ENCODE measurements at places on chromosomes 6 and 20.

DNA sequence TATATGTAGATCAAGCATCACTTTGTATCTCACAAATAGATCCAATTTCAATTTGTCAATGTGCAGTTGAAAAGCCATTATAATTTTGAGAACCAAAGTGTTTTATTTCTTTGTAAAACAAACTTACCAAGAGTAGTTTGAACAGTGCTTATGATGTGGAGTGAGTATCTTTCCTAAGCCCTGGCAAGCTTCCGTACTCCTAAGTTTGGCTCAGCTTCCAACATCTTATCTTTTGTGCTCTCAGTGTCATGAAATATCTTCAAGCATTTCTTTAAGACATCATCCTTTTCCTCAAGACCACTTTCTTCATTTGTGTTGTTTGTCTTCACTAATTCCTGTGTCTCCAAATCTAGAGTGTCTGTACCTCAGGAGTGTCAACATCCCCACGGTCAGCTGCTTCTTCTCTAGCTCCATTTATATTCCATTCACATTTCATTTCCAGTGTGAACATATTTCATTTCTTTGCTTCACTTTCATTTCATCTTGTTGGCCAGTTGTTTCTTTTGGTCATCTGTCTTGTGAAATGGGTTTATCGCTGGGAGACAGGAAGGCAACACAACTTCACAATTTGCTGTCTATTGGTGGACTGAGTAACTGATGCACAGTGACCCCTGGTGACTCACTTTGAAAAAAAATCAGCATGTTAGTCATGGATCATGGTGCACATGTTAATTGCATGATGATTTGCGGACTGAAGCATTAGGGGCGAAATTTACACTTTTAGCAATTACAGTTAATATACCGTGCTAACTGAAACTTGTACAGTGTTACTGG lies 36.9 kb downstream of the SLC24A3 start:
- no peak for DNase-seq

- DNase-seq: no peak
These were observed 57.2 kb upstream of the PCSK2 start for GRCh38 chr20:17169585-17170136.

DNA sequence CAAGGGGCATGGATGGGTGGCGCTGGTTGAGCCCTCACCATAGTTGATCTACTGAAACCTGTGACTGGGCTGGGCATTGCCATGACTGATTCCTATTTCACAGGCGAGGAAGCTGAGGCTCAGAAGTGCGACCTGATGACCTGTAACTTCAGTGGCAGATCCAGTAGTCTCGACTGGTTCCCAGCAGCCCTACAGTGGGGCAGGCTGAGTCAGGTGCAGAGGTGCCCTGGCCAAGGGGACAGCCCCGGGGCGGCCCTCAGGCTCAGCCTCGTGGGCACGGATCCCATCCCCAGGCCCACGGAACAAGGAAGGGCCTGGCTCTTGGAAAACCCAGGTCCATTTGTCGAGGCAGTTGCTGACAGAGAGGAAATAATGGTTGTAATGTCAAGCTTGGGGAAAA lies 283.0 kb downstream of the CDH4 start:
- DNase-seq: no peak

GRCh38 chr6:73339340-73339739 lies 14.7 kb downstream of the DPPA5 start:
- DNase-seq: no peak

DNA sequence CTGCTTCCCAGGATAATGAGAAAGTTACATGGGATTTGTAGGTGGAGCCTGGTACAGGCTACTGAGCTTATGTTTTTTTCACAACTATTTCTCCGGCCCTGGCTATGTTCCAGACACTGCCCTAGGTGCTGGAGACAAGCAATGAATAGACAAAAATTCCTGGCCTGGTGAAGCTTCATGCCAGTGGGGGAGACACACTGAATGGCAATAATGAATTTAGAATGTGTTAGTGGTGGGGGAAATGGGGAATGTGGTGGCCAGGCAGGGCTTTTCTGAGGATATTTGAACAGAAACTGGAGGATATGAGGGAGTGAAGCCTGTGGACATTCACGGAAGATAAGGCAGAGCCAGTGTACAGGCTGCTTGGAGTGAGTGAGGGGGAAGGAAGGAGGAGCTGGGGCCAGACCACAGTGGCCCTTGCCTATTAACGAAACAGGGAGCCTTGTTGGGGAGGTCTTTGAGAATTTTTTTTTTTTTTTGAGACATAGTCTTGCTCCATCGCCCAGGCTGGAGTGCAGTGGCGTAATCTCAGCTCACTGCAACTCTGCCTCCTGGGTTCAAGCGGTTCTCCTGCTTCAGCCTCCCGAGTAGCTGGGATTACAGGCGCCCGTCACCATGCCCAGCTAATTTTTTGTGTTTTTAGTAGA lies 6.6 kb downstream of the FOXS1 start:
- DNase-seq: no peak

- DNase-seq: peak; percentile 81
These were observed 23.1 kb downstream of the PSMG4 start for GRCh38 chr6:3281631-3282475.

DNA sequence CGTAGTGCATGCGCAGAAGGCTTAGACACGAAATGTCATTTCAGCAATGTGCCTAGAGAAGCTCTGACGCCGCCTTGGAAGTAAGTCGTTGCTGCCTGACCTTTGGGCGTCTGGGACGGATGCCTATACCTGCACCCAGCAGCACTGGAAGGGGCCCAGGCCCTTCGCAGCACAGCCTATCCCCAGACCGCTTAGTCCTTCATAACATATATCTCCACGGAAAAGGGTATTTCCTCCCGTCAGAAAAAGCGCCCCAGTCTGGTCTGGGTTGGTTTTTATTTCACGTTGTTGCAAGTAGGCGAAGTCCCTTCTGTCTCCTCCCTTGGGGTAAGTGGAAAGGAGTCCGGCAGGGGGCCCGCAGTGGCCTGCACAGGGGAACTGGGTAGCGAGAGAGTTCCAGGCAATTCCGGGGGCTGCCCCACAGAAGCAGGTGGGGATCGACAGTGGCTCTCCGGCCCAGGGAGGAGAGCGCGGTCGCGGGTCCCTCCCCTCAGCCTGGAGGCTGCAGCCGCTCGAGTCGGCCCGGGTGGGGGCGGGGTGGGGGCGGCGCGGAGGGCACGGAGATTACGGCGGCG lies 559 bp upstream of the EYA4 start:
- no peak for DNase-seq

- no peak for DNase-seq
These were observed 50.8 kb upstream of the SGK1 start for GRCh38 chr6:134368670-134369069.

- DNase-seq: no peak
These were observed 244.5 kb upstream of the JARID2 start for GRCh38 chr6:15001326-15001910.

- no peak for DNase-seq
These were observed 14.5 kb upstream of the FBXO30 start for GRCh38 chr6:145829102-145829501.

DNA sequence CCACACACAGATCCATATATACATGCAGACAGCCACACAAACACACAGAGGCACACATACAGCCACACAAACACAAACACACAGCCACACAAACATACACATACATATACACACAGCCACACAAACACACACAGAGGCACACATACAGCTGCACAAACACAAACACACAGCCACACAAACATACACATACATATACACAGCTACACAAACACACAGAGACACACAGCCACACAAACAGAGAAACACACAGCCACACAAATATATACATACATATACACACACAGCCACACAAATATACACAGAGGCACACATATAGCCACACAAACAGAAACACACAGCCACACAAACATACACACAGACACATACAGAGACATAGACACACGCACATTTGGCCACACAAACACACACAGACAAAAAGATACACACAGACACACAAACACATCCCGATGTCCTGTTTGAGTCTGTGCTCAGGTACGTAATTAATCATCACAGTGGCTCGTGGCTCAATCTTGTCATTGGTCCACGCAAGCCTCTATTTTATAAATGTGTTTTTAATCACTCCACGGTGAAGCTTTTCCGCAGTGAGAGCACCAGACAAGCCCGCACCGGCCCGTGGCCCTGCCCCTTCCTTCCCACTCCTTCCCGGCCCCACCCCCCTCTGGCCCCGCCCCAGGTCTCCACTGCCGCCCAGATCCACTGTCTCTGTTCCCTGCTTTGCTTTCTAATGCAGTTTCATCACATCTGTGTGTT lies 135.3 kb downstream of the CDH4 start:
- peak; percentile 18 for DNase-seq

DNA sequence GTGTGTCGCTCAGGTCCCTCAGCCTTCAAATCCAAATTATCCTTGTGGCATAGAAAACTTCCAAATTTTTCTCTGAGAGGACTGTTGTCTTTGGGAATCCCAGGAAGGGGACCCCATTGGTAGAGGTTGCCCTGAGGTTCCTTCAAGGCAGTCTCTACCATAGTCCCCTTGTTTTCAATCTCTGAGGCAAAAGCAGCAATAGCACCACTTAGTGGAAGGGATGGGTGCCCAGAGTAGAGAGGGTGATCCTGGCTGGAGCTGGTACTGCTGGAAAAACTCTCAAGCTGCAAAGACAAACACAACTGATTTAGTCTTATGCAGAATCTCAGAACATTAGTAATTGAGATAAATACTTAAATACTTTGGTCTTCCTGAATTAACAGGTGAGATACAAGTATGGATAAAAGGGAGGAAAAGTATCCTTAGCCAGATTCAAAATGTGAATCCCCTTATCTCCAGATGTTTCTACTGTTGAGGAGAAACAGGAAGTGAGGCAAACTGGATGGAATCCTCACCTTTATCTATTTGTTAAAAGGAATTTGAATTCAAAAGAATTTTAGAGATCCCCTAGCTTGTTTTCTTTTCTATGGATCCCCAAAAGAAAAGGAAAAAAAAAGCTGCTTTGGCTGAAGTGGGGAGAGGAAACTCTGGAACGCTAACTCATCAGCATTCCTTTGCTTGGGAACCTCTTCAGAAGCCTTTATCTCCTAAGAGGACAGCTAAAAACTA lies 13.4 kb downstream of the ZNF318 start:
- no peak for DNase-seq

- DNase-seq: peak; percentile 9
These were observed 18.5 kb downstream of the PSMG4 start for GRCh38 chr6:3277251-3277650.

- DNase-seq: no peak
These were observed 3.5 kb downstream of the CTNNBL1 start for GRCh38 chr20:37697314-37697713.

DNA sequence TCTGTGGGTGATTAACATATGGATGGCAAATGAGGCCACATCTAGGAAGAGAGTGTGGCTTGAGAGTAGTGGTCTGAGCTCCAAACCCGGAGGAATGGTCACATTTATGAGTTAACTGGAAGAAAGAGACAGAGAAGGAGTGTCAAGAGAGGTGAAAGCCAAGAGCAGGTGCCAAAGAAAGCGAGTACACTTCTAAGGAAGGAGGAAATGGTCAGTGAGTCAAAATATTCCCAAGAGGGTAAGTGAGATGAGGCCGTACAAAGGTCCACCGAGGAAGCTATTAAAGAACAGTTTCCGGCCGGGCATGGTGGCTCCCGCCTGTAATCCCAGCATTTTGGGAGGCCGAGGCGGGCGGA lies 104.5 kb upstream of the RNF24 start:
- no peak for DNase-seq

DNA sequence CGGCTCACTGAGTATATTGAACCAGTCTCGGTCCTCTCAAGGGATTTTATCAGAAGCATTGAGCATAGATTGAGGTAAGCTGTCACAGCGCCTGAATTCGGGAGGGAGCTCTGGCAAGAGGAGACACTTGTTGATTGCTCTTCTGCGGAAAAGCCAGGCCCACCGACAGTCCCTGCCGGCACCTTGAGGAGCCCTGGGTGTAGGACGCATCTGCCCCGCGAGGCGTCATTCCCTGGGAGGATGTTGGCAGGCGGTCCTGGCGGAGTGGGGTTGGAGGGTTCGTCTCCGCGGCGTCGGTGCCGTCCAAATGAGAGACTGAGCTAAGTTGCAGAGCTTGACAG lies 843 bp downstream of the FBXO9 start:
- no peak for DNase-seq

- DNase-seq: peak; percentile 3
These were observed 30.1 kb upstream of the SLC16A10 start for GRCh38 chr6:111057074-111057752.

DNA sequence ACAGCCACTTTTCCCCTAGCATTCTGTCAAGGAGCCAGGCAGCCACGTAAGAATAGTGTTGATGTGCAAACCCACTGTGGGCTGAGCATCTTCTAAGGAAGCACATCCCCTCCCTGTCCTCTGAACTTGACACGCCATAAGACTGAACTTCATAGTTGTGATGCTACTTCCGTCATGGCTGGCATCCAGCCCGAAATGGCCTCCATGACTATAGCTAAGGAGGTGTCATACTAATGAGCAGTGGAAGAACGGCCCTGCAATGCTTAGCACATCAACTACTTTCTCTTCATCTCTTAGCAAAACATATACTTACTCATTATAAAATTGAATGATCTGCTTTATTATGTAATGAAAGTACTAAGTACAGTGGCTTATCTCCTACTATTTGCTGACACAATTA lies 110.2 kb downstream of the GJA10 start:
- DNase-seq: no peak

DNA sequence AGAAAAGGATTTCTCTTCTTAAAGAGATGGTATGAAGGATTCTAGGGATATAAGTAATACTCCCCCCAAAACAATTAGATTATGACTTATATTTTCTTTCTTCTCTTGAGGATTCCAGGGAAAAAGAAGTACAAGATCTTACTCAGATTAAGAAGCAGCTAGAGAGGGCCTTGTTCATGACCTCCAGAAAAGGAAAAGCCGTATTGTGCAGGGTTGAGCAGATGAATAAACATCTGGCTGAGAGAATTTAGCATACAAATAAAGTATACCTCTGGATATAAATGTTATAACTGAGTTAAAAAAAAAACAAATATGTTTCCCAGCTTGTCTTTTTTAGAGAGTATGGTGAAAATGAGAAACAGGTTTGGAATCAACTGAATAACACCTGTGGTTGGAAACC lies 11.3 kb downstream of the MYO6 start:
- no peak for DNase-seq

DNA sequence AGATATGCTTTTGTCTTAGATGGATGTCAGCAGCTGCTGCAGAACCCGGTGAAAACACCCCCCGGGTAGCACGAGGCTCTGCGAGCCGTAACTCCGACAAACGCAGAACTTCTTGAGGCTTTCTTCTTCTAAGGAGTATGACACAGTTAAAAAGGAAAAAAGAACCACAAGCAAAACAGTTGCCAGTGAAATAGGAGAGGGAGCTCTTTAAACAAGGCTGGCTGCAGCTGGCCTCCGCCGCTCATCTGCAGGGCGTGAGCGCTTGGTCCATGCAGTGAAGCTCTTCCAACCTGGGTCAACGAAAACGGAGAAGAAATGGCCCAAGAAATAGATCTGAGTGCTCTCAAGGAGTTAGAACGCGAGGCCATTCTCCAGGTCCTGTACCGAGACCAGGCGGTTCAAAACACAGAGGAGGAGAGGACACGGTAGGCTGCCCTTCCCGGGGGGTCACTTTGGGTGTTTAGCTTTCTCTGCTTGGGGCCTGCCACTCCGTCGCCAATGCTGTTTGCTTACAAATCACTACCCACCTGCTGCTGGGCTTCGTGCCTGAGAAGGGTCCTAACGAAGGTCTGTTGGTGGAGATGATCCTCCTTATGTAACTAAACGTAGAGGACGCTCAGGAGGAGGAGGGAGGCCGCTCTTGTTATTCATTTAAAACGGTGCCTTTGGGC lies 13.2 kb downstream of the SYTL3 start:
- DNase-seq: no peak

GRCh38 chr20:37393863-37394542 lies 48.1 kb downstream of the SRC start:
- no peak for DNase-seq

- no peak for DNase-seq
These were observed 272.0 kb downstream of the ARID1B start for GRCh38 chr6:157049133-157049532.
